ENCODE measurements at places on chromosomes 1 and 21. TPM values are rescaled to one million over a fixed set of nuclear protein-coding genes. Genes with fewer than 3 reads are reported as not detected.
A peak's percentile ranks its signal among the peaks of the same experiment; 100 is the strongest.

DNA sequence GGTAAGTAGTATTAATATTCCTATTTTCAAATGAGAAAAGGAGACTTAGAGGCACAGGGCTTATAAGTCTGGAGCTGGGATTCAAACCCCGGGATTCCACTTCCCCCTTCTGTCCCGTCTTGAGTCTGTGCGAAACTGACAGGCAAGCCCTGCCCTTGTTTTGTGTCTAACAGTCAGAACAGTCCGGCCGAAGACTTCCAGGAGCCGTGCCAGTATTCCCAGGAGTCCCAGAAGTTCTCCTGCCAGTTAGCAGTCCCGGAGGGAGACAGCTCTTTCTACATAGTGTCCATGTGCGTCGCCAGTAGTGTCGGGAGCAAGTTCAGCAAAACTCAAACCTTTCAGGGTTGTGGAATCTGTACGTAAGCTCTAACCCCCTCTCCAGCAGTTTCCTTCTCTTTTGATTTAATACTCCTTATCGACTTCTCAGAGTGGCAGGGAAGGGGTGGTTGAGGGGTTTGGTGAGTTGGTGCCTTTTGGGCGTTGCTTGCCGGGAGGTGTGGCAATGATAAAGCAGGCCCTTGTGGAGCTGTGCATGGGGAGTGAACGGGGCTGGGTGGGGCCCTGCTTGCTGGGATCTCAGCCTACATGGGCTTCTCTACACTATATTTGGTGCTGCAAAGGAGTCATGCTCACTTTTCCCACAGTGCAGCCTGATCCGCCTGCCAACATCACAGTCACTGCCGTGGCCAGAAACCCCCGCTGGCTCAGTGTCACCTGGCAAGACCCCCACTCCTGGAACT is 29.4 kb downstream of the IL6R start:
- peak; percentile 93 for DNase-seq

GRCh38 chr1:22342734-22343191 is 108.9 kb upstream of the ZBTB40 start:
- no peak for DNase-seq

GRCh38 chr1:243428617-243429342 is 172.9 kb downstream of the SDCCAG8 start:
- no peak for DNase-seq

The GFI1 gene
- total RNA-seq: not detected

The ADGRL2 gene
- 48.9 TPM for total RNA-seq

The MEX3A gene
- total RNA-seq: 1.3 TPM

The TENT5C gene
- 0.32 TPM for total RNA-seq
